Hepatocyte (in vitro differentiated cells): ENCODE measurements at places on chromosomes 2 and 18. TPM values are rescaled to one million over a fixed set of nuclear protein-coding genes. Genes with fewer than 3 reads are reported as not detected.
A peak's percentile ranks its signal among the peaks of the same experiment; 100 is the strongest.

DES gene
- total RNA-seq, result 103 and 114 TPM in 2 replicates

- peaks cover 7% of the 10 kb centered on the region for H3K4me1 ChIP-seq
- no peaks in the 10 kb centered on the region for H3K27me3 ChIP-seq
- H3K27ac ChIP-seq, result no peak overlapping the region
- H3K36me3 ChIP-seq, result no peaks in the 10 kb centered on the region
- no peak overlapping the region for H3K4me3 ChIP-seq
- no peak for DNase-seq
These were observed 100.1 kb upstream of the CERS6 start for GRCh38 chr2:168355779-168356476.

GRCh38 chr2:113767811-113768460 is 11.5 kb upstream of the SLC35F5 start:
- H3K4me3 ChIP-seq, result no peak overlapping the region
- no peaks in the 10 kb centered on the region for H3K4me1 ChIP-seq
- no peak overlapping the region for H3K27ac ChIP-seq
- no peaks in the 10 kb centered on the region for H3K36me3 ChIP-seq
- H3K27me3 ChIP-seq, result no peaks in the 10 kb centered on the region

- no peaks in the 10 kb centered on the region for H3K27me3 ChIP-seq
- H3K4me3 ChIP-seq, result peak overlapping the region; percentile 83
- no peaks in the 10 kb centered on the region for H3K36me3 ChIP-seq
These were observed 645 bp downstream of the KCTD18 start for GRCh38 chr2:200509235-200509611.

IL1RL1 gene
- total RNA-seq, result 13.1 and 15.6 TPM in 2 replicates

KCNIP3 gene
- total RNA-seq, result 2.1 and 6.1 TPM in 2 replicates

DNA sequence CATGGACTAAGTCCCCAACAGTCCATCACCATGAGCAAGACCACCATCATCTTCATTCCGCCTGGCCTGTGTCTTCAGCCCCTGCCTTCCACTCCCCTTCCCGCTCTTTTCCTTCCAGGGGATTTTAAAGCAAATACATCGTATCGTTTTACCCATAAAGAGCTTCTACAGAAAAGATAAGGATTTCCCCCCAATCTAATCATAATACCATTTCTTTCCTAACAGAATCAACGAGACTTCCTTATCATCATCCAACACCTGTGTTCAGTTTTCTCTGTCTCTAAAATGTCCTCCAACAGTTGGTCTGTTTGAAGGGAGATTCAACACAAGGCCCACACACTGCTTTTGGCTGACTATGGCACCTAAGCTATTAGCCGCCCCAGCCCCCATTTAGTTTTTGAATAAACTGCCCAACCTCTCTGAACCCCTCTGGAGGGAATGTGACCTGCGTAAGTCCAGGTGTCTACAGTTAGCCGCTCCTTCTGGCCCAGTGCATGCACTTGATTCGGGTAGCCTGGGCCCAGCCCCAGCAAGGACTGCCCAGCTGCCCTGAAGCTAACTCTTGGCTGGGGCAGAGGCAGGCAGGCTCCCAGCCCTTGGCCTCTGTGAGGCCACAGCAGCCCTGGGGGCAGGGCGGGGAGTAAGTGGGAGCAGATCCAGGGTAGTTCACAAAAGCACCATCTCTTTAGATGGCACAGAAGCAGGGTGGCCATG is 25.3 kb upstream of the SEMA4C start:
- H3K27ac ChIP-seq, result peak overlapping the region; percentile 51
- no peak for DNase-seq
- H3K4me3 ChIP-seq, result no peak overlapping the region
- H3K36me3 ChIP-seq, result no peaks in the 10 kb centered on the region
- peaks cover 46% of the 10 kb centered on the region for H3K4me1 ChIP-seq

- H3K27ac ChIP-seq, result no peak overlapping the region
- DNase-seq, result no peak
- no peaks in the 10 kb centered on the region for H3K36me3 ChIP-seq
These were observed 94.0 kb downstream of the CDK15 start for GRCh38 chr2:201900362-201900761.

DNA sequence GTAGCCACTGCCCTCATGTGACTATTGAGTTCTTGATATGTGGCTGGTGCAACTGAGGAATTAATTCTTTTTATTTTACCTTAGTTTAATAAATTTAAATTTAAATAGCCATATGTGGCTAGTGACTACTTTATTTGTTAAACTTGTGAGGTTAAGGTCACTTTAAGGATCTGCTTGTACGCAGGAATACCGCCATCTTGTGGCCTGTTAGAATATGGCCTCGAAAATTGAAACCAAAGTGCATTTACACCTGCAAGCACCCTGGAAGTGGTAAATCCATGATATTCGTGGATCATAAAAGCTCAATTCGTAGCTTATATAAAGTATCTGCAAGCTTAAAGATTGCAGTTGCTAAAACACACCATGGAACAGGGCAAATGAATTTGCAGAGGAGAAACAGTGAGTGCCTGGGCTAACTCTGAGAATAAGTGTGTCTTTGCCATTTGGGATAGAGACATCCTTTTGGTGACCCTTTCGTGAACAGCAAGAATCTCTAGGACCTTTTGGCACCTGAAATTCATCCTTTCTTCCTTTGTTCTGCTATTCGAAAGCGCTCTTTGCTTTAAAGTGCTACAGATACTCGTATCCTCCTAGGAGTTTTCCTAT is 59.9 kb upstream of the REG3A start:
- H3K4me3 ChIP-seq, result no peak overlapping the region
- no peaks in the 10 kb centered on the region for H3K27me3 ChIP-seq
- H3K4me1 ChIP-seq, result no peaks in the 10 kb centered on the region
- DNase-seq, result peak; percentile 73

DNA sequence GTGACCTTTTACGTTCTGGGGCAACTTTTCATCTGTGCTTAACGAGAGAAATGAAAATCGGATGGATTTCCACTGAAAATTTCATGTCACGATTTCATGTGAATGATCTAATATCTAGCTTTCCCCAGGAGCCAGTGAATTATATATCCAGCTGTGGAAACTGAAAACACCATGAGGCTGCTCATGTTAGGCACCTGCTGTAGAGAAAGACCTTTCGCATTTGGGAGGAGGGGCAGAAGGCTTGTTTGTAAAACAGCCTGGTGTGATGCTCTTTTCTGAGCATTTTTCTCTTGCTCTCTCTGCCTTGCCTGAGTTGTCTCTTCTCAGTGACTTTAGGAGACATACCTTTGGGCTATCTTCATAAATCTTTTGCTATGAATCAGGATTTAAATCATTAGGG is 84.6 kb upstream of the CYP1B1 start:
- H3K27ac ChIP-seq, result no peak overlapping the region
- H3K4me3 ChIP-seq, result no peak overlapping the region
- H3K27me3 ChIP-seq, result no peaks in the 10 kb centered on the region
- H3K4me1 ChIP-seq, result peaks cover 9% of the 10 kb centered on the region
- H3K36me3 ChIP-seq, result no peaks in the 10 kb centered on the region

KCNG2 gene
- total RNA-seq, result not detected in 2 replicates

GRCh38 chr2:174634130-174635014 is 36.8 kb upstream of the WIPF1 start:
- peaks cover 16% of the 10 kb centered on the region for H3K4me1 ChIP-seq
- H3K27ac ChIP-seq, result peak overlapping the region; percentile 74
- DNase-seq, result no peak
- H3K27me3 ChIP-seq, result no peaks in the 10 kb centered on the region
- H3K4me3 ChIP-seq, result no peak overlapping the region

GRCh38 chr2:133444465-133444864 is 123.8 kb downstream of the NCKAP5 start:
- no peak overlapping the region for H3K27ac ChIP-seq
- peaks cover 4% of the 10 kb centered on the region for H3K27me3 ChIP-seq
- no peak overlapping the region for H3K4me3 ChIP-seq
- H3K4me1 ChIP-seq, result no peaks in the 10 kb centered on the region
- DNase-seq, result no peak

- no peak overlapping the region for H3K27ac ChIP-seq
- DNase-seq, result no peak
- H3K4me1 ChIP-seq, result no peaks in the 10 kb centered on the region
- H3K4me3 ChIP-seq, result no peak overlapping the region
These were observed 112.2 kb upstream of the FBXO11 start for GRCh38 chr2:48018480-48018879.

VWA3B gene
- total RNA-seq, result not detected in 2 replicates

GRCh38 chr18:2568129-2568528 is 3.2 kb downstream of the METTL4 start:
- DNase-seq, result no peak

DCDC2C gene
- total RNA-seq, result not detected in 2 replicates
